ENCODE measurements at places on chromosomes 4 and X.

DNA sequence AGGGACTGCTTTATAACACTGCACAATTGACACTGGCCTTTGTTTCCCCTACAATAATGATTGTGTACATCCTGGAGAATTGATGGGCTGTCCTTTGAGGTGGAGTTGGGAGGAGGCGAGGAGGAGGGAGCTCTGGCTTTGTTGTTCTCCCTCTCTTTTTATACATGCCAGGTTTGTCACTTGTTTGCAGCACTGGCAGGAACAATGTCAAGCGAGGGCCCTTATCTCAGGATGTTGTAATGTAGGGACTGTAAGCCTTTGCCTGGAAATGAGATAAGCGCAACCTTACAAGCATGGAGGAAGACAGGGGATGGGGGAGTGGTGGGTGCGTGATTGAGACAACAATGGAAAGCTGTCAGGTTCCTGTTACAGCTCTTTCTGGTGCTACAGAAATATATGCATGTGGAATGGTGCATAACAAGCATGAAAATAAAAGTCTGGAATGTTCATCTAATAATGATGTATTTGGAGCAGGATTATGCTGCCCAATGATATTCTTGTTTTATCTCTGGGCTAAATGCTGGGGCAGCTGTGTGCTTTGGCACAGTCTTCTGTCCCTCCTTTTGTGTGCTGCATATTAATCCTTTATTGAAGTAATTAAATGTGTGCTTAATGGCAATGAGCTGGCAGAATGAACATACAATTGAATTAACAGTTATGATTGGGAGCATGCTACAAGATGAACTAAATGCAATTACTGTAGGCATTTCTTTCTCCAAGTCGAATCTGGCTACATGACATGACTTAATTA lies 294.4 kb downstream of the GPAT3 start:
- no peak for DNase-seq

- DNase-seq, result no peak
Observed at GRCh38 chr4:123553279-123553678, 156.7 kb downstream of the SPRY1 start.

DNA sequence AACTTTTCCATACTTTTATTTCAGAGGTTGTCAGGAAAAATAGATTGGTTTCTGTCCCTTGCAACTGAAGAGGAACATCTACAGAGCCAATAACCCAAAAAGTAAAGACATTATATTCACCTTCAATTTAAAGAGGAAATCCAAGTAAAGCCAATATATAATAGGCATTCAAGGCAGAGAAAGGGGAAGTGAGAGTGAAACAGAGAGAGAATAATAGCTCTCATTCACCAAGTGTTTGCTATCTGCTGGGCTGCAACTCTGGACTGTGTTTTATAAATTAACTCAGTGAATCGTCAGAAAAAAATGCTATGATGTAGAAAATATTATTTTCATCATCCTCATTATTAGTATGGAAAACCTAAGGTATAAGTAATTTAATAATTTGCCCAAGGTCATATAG lies 448.5 kb downstream of the TRAM1L1 start:
- no peak for DNase-seq

- DNase-seq, result no peak
Observed at GRCh38 chrX:36019125-36019524, 99.6 kb downstream of the CFAP47 start.

GRCh38 chr4:48798117-48798516 lies 18.0 kb upstream of the FRYL start:
- no peak for DNase-seq

DNA sequence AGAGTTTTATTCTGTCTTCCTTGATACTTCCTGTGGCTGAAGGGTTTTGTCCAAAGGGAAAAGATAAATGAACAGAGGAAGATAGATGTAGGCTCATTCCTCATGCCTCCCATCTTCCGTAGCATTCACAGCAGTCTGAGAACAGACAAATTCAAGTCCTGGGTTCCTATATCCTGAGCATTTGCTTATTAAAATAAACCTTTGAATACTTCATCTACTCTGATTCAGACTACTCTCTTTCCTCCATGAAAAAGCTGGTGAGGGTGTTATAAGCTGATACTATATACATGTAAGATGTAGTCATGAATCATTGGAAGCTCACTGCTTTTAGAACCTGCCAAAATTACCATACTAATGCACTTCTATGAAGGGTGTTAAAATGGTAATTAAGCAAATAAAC lies 61.2 kb downstream of the GAB1 start:
- DNase-seq, result no peak

DNA sequence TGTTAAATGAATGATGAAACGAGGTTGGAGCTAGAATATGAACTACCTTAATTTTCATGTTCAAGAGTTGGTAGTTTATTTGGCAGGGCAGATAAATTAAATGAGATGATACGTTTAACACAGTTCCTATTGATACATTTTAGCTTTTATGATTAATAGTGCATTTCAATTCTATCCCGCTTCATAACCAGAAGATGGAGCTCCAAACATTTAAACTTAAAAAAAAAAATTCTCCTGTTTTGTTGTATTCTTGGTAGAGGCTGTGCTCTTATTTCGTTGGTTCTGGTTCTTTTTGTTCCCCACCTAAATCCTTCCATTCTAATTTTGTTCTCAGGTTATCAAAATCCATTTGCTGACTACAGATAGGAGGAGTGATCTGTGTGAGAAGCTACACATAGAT lies 71.8 kb upstream of the PTPN13 start:
- no peak for DNase-seq

Data from nephron progenitor cell (in vitro differentiated cells).